Left colon (tissue), 2 donors: ENCODE measurements at places on chromosomes 4 and X. TPM values are rescaled to one million over a fixed set of nuclear protein-coding genes. Genes with fewer than 3 reads are reported as not detected.
A peak's percentile ranks its signal among the peaks of the same experiment; 100 is the strongest.

GRCh38 chrX:50161127-50161526 lies 39.7 kb downstream of the AKAP4 start:
- DNase-seq: no peak

DNA sequence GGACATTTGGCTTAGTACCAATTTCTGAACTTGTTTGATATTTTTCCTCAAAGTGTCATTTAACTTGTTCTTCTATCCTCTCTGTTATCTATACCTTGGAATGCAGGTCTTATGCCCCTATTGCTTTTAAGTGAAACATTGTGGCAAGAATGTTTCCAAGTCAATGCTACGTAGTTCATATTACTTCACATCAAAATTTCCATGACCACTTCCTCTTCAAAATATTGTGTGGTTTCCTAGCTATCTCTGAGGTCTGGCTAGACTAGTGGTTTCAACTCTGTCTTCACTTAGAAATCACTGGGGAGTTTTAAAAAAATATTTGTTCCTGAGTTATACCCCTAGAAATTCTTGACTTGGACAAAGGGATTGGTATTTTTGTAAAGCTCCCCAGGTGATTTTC lies 20.2 kb upstream of the RASGEF1B start:
- no peak for DNase-seq

- no peak for DNase-seq
Observed at GRCh38 chrX:39445336-39445735, 644.1 kb downstream of the MID1IP1 start.

GRCh38 chrX:78527818-78528217 lies 131.3 kb downstream of the RTL3 start:
- DNase-seq: no peak

- no peak for DNase-seq
Observed at GRCh38 chr4:772776-773175, 53.2 kb downstream of the CPLX1 start.

DNA sequence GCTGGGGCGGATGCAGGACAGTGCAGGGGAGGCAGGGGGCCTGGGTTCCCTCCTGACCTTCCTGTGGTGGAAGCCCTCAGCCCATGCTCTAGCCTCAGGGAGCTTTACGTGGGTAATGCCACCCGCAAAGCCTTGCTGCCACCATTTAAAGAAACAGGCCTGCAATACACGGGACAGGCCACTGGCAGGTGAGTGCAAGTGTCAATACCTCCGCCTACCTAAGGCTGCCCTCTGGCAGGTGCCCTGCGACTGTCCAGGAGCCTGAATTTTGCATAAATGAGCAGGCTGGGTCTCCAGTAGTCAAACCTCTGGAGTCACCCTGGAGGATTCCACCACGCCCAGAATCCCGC lies 5.9 kb downstream of the CRMP1 start:
- no peak for DNase-seq

- DNase-seq: no peak
Observed at GRCh38 chrX:56812515-56813105, 83.6 kb downstream of the NBDY start.

GRCh38 chr4:119523399-119523798 lies 105.2 kb downstream of the PDE5A start:
- DNase-seq: no peak

GRCh38 chr4:74263551-74263950 lies 44.7 kb upstream of the EPGN start:
- DNase-seq: no peak

- no peak for DNase-seq
Observed at GRCh38 chr4:105644257-105644656, 64.2 kb downstream of the INTS12 start.

DNA sequence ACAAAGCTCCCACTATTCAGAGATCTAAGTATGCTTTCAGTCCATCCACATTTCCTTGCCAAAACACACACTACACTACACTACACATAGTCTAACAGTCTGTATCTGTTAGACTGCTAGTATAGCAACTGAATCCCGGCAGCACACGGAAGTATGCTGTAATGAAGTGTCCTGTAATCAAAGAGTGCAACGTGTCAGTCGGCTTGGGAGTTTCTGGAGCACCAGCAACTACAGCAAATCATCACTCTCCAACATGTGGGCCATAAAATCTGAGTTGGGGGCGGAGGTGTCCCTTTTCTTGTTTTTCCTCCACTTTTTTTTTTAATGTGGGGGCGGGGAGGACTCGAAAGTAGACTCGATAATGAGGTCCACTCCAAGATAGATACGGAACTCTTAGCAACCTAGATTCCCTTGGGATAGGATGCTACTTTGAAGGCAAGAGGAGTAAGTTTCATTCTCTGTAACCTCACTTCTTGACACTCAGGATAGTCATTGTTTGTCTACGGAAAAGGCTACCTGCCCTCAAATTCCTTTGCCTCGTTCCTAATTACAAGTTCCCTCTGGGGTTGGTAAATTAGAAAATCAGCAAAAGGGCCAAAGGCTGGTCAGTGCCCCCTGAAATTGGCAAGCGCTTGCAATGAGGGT lies 722 bp downstream of the SLC10A7 start:
- peak; percentile 43 for DNase-seq

DNA sequence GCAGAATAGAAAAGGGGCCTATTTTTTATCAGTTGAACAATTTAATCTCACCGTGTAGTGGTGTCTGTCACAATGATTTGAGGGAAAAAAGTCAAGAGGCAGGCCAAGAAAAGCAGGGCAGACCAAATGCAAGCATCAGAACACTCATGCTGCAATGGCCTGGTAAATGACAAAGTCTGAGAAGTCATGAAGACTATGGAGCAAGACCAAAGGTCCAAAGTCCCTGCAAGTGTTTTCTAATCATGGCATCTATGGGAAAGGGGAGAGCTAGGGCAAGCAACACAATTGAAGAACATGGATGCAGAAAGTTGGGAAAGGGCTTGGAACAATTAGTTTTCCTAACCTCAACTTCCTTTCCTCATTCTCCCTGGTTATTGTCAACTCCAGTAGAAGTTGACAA lies 147.7 kb upstream of the TLL1 start:
- no peak for DNase-seq

- DNase-seq: no peak
Observed at GRCh38 chr4:72391281-72391680, 177.7 kb downstream of the ADAMTS3 start.

GRCh38 chrX:38796946-38797345 lies 4.3 kb upstream of the MID1IP1 start:
- DNase-seq: no peak

DNA sequence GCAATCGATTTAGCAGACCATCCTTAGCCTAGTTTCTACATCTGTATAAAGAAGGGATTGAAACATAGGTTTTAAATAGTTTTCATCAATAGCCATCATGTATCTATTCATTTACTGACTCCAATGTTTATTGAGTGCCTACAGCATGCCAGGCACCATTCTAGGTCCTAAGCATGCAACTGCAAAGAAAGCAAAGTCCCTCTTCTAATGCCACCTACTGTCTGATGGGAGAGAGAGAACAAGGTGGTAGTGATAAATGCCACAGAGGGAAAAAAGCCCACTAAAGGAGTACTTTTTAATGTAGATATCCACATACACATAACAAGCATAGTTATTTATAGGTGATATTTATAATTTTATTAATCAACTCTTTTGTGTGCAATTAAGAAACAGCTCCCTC lies 67.6 kb upstream of the PPARGC1A start:
- DNase-seq: no peak

DNA sequence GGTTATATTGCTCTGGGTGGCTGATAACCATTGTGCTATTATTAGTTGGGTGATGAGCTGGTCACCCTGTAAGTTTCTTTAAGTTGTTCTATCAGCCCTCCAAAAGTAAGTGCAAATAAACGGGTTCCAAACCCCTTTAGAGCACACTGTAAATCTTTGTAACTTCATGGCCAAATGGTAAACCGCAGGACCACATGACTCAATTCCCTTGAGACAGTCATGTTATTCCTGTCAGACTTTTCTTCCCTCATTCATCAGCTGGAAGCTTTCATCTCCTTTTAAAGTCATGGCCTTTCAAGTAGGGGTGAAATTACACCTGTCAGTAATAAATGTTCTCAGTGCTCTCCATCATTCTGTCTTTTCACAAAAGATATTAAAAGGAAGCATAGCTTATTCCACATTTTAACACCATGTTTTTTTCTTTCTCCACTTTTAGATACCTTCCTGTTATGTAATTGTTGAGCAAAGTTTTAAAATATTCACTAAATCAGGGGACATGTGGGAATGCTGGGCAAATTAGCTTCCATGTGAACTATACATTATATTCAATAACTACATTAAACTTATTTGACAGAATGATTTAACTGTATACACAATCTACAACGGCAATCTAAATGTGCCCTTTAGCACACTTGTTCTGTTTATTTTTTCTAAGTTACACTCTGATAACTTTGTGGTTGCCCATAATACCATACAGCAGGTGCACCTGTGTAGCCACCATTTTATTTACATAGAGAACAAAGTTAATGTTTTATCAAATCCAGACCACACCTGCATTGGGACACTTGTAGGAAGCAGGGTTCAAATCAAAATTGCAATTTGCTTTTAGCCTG lies 275.5 kb downstream of the CFAP299 start:
- DNase-seq: no peak

DNA sequence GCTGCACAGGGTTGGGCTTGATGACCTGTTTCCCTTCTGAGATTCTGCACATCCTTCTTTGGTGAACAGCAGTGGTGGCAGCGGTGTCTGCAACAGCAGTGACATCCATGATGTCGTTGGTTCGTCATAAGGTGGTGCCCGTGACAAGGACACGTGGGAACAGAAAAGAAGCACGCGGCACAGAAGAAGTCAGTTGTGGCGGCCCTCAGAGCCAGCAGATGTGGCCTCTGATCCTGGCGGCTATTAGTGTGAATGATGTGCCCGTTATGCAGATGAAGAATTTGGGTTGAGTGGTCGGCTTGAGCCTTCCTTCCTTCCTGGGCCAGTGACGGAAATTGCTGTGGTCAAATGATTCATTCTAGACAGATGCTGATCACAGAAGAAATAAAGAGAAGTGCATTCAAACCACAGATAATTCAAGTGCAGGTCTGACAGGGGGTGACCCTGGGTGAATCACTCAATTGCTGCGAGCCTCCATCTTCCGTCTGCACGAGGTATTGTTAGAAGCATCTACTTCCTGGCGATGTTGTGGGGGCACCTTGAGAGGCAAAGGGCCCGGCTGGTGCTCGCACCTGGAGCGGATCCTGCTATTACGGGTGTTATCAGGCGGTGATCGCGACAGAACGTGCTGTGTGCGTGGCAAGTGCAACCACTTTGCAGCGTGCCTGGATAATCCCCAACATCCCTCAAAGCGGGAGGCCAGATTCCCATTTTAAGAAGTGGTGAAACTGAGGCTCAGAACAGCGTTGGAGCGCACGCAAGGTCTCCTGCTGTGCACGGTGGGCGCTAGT lies 215.2 kb upstream of the PSAPL1 start:
- no peak for DNase-seq

- DNase-seq: no peak
Observed at GRCh38 chr4:8316251-8316771, 46.8 kb downstream of the HTRA3 start.

- no peak for DNase-seq
Observed at GRCh38 chr4:24456431-24456830, 127.9 kb downstream of the DHX15 start.

GRCh38 chr4:138655985-138656384 lies 359.6 kb upstream of the NOCT start:
- DNase-seq: no peak

- no peak for DNase-seq
Observed at GRCh38 chr4:46924789-46925529, 15.9 kb upstream of the COX7B2 start.

DNA sequence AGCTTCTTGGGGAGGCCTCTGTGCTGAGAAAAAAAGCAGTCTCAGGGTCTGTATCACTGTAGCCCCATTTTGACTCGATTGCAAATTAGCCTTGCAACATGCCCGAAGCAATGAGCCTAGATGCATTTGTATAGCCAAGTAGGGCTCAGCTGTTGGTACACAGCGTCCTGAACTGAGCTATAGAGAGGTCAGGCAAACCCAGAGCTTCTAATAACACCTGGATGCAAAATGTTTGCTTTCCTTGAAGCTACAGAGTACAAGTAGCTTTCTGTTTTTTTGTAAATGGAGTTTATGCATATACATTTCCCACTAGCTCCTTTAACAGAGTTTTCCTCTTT lies 87.8 kb downstream of the PLAC1 start:
- DNase-seq: no peak

DNA sequence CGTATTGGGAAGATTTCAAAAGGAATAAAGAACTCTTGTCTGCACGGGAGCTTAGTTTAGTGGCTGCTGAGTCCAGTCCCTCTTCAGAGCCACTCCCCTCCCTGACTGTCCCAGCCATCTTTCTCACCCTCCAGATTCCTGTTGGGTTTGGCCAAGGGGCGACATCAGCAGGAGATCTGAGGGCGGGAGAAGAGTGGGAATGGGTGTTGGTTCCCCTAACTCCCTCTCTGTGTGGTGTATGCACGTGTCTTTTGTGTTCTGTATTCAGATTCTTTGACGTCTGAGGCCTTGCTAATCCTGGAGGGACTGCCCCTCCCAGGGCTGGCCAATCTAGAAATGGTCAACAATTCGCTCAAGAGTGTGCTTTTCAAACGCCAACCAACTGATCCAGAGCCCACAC lies 37.4 kb downstream of the CYTL1 start:
- no peak for DNase-seq

GRCh38 chrX:115560978-115561604 lies at the start of gene PLS3:
Gene PLS3, plus strand, starts transcription at chrX:115561174. Its CDS starts 49,077 bp downstream, at chrX:115610251.
- peak; percentile 82 for DNase-seq

DNA sequence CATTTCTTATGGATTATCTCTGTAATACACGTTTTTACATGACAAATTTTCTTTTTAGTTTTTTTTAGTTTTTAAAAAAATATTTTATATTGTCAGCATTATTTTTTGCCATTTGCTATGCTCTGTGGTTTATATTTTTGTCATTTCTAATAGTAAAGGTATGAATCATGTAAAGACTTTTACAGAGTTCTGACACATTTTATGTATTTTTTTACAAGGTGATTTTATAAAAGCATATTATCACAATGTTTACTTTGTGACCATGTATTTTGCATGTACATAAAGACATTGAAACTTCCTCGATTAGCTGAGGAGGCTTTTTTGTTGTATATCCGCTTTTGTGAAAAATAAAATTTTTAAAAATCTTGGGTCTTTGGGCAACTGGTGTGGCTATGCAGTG lies 1705.1 kb downstream of the PCDH7 start:
- DNase-seq: no peak

GRCh38 chr4:43330288-43330687 lies 437.8 kb downstream of the GRXCR1 start:
- no peak for DNase-seq

- no peak for DNase-seq
Observed at GRCh38 chr4:148162991-148163390, 279.2 kb downstream of the NR3C2 start.

The SHOX gene
- total RNA-seq: 0.06 TPM

The VMA21 gene
- 13.3 TPM for total RNA-seq

The SSX2 gene
- total RNA-seq: not detected

The NAT8L gene
- 0.25 TPM for total RNA-seq

The EXOC1 gene
- total RNA-seq: 37.1 TPM

The TNIP3 gene
- 0.67 TPM for total RNA-seq
